ENCODE measurements at places on chromosomes 1 and 21. TPM values are rescaled to one million over a fixed set of nuclear protein-coding genes. Genes with fewer than 3 reads are reported as not detected.

GRCh38 chr1:64072089-64072793, 131.2 kb upstream of the UBE2U start:
- peak; percentile 58 for DNase-seq

- DNase-seq = no peak
These were observed 3.2 kb upstream of the RAB3GAP2 start for GRCh38 chr1:220275430-220275829.

DNA sequence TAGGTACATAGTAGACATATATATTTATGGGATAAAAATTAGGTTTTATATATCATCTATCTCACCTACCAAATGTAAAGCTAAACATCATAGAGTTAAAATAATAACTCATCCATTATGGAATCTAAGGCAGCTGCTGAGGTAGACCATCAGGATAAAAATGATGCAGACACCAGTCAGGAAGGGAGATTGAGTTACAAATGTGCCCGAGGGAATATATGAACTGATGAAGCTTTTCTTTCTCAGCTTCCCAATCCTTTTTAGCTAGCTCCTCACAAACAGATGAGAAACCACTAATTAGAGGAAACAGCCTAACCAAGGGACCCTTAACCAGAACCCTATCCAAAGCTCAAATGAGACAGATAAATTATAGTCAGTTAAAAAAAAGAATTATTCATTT, 20.9 kb downstream of the TTLL7 start:
- DNase-seq = no peak

GRCh38 chr1:183002267-183002666, 21.0 kb upstream of the LAMC1 start:
- no peak for DNase-seq

GRCh38 chr1:42613803-42614131, 44.5 kb upstream of the PPIH start:
- DNase-seq = no peak

- no peak for DNase-seq
These were observed 12.7 kb downstream of the SPATC1L start for GRCh38 chr21:46171585-46171984.

Gene CYP4A22
- total RNA-seq = not detected

Gene CCDC17
- 1.2 TPM for total RNA-seq

Gene TBX15
- not detected for total RNA-seq

Gene RPE65
- not detected for total RNA-seq

Gene A3GALT2
- not detected for total RNA-seq
